ENCODE measurements at places on chromosomes 4 and X.
A peak's percentile ranks its signal among the peaks of the same experiment; 100 is the strongest.

GRCh38 chr4:163694385-163694784, 199.9 kb downstream of the TMA16 start:
- peak; percentile 36 for DNase-seq

DNA sequence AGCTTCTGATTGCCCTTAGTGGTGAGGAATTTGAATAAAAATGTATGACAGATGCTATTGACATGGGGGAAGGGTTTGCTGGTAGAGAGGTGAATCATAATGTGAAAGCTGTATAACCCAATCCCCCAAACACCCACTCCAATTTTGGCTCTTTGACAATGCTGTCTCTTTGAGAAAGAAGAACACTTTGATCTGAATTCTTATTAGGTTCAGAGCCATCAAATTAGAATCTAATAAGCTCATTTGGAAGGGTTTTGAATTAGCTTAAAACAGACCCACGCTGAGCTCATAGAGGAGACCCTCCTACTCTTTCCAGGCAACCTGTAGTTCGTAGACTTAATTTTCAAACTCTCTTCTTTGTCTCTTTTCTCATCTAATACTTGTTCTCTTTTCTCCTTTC, 416.6 kb upstream of the ARX start:
- DNase-seq = no peak

DNA sequence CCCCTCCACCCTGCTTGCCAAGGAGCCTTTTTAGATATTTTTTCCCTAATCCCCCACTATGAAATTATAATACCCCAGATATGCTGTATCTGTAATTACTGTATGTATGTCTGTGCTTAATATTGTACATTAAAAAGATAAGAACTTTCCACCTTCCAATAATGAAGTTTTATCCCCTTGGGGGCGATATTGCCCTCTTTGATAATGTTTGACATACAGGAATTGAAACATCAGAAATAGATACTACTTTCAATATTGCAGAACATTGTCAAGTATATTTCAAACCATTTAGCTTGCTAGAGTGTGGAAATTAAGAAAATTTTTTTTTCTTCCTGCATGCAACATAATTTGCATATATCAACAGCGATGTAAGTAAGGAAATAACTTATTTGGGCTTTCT, 58.9 kb downstream of the NAF1 start:
- no peak for DNase-seq

- DNase-seq = no peak
Measured at GRCh38 chr4:68249434-68249833, 3.9 kb upstream of the TMPRSS11B start.

GRCh38 chrX:133609166-133609565, 193.9 kb upstream of the GPC4 start:
- DNase-seq = no peak
